ENCODE measurements at places on chromosomes 5 and 9.
A peak's percentile ranks its signal among the peaks of the same experiment; 100 is the strongest.

- DNase-seq: no peak
Measured at GRCh38 chr9:21465138-21465537, 17.0 kb downstream of the IFNE start.

DNA sequence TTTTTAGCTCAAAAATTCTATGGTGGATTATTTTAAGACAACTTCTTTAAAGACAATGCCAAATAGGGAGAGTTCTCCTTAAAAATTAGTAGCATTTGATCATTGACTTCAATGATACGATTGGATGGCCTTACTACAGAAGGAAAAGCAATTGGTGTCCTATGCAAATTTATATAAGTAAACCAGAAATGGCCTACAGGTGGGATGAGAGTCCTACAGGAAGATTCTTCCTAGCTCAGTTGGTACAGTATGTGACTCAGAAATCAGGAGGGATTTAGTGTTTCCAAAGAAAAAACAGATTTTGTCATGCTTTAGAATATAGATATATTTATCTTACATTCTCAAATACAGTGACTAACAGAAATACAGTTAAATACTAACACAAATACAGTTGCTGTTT lies 6.5 kb downstream of the ANKRA2 start:
- no peak for DNase-seq

DNA sequence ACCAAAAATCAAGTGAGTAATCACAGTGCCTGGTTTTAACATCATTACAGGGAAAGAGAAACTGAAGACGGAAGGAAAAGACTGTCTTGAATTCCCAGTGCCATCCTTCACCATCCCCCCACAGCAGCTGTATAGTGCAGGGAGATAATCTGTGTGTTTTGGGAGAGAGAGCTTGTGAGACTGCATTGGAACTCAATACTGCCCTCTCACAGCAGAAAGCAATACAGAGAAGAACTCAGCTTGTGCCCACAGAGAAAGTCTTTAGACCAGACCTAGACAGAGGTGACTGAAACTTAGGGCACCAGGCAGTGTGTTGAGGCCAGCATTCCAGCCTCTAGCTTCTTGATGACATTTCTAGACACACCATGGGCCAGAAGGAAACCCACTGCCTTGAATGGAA lies 754.7 kb upstream of the CDH6 start:
- no peak for DNase-seq

- no peak for DNase-seq
Measured at GRCh38 chr5:102433473-102433872, 65.3 kb downstream of the SLCO6A1 start.

GRCh38 chr5:177269976-177270375 lies 33.5 kb downstream of the RAB24 start:
- no peak for DNase-seq

DNA sequence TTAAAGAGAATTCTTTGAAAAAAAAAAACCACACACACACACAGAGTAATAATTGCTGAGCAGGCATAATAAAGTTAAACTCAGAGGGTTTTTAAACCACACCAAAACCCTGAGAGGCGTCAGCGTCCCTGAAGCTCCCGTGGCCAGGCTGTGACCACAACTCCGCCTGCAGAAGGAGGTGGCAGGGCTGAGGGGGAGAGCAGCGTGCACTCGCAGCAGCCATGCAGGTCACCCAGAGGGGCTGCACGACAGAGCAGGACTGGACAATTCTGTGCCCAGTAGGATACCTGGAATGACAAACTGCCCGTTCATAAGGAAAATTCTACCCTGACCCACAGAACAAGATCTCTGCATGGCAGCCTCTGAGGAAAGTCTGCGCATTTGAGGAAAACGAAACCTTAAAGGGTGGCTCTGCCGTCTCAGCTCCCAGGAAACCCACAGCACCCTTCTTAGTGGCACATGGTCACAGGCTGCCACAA lies 44.0 kb downstream of the ROR2 start:
- peak; percentile 29 for DNase-seq

GRCh38 chr5:59040024-59040803 lies 457.3 kb downstream of the RAB3C start:
- no peak for DNase-seq

- no peak for DNase-seq
Measured at GRCh38 chr9:5873439-5873838, 17.2 kb upstream of the MLANA start.

DNA sequence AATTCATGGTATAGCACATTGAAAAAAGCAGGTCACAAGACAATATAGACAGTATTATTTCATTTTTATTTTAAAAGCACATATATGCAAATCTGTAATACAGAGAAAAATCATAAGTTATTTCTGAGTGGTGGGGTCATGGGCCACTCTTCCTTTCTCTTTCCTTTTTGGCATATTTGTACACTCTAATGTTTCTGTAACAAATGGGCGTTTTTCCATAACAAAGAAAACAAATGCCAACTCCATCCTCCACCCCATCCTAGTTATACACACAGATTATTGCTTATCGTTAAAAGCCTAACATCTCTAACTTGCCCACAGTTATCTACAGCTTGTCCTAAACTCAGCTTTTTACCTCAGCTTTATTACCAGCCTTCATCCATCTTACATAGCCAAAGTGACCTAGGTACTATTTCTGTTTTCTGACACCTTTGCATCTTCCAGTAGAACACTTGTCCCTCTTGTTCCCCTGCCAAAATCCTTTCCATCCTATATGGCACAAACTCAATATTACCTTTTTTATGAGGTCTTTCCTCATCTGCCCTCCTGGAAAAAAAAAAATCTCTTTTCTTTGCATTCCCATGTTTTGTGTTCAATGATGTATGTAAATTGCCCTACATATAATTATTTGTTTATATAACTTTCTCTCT lies 4.1 kb downstream of the KIAA0825 start:
- DNase-seq: no peak

All from H4 (cell line).